ENCODE measurements at places on chromosomes 11 and 22. TPM values are rescaled to one million over a fixed set of nuclear protein-coding genes. Genes with fewer than 3 reads are reported as not detected.

- DNase-seq, result no peak
Measured at GRCh38 chr11:2250041-2250440, 20.3 kb downstream of the ASCL2 start.

DNA sequence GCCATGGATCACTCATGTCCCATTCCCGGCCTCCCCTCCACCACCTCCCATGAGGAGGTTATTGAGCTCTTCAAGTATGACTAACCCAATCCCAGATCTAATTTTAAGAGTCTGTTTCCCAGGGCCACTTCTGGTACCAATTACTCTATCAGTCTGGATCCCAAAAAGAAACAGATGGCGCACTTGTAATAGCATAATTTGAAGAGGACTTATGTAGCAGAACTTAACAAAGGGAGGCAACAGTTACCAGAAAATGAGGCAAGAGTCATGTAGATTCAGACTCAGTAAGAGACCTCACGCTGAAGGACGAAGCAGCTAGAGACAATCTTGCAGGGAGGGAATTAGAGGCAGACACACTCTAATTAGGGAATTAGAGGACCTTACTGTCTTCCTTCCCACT, 46.9 kb downstream of the DDX6 start:
- no peak for DNase-seq

The RBMXL2 gene
- not detected for total RNA-seq

The FOSL1 gene
- total RNA-seq, result 72.1 TPM

- no peak for DNase-seq
Measured at GRCh38 chr22:39183991-39184585, 31.6 kb upstream of the CBX7 start.

GRCh38 chr22:38031491-38031890, 25.7 kb upstream of the PICK1 start:
- no peak for DNase-seq

GRCh38 chr11:61917334-61918109, at the start of gene RAB3IL1:
TSS of gene RAB3IL1 (minus strand) at chr11:61917566. CDS start at chr11:61917367, 199 bp downstream.
- DNase-seq, result peak; percentile 52

The ELMOD1 gene
- 0.03 TPM for total RNA-seq

DNA sequence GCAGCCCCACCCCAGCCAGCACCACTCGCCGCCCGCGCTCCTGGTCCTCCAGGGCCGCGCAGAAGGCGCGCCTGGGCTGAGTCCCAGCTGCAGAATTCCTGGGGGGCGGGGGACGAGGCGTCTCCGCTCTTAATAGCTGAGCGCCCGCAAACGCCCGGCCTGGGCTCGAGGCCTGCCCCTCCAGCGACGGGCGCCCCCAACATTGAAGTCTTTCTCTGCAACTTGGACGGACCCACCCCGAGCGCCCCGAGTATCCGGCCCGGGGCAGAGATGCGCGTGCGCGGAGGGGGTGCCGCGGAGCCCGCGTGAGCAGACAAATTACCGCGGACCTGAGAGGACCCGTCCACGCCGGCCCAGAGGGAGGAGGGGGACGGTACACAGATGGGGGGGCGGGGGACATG, 6.7 kb upstream of the SYT7 start:
- no peak for DNase-seq

DNA sequence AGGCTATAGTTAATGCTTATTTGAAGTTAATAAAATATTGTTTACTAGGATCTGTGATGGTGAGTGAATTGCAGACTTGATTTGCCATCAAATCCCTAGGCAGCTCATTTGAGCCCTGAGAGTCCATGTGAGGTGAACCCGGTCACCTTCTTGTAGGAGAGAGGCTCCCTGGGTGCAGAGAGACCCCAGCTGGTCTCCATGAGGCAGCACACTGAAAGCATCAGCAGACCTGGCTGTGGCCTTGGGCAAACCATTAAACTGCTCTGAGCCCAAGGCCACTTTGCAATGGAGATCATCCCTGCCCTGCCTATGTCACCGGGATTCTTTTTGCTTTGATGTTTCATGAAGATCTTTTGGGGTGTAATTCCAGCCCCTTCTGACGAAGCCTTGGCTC, 125.2 kb downstream of the MICAL2 start:
- DNase-seq, result peak; percentile 16

GRCh38 chr11:67178878-67179277, 59.8 kb downstream of the KDM2A start:
- peak; percentile 71 for DNase-seq

DNA sequence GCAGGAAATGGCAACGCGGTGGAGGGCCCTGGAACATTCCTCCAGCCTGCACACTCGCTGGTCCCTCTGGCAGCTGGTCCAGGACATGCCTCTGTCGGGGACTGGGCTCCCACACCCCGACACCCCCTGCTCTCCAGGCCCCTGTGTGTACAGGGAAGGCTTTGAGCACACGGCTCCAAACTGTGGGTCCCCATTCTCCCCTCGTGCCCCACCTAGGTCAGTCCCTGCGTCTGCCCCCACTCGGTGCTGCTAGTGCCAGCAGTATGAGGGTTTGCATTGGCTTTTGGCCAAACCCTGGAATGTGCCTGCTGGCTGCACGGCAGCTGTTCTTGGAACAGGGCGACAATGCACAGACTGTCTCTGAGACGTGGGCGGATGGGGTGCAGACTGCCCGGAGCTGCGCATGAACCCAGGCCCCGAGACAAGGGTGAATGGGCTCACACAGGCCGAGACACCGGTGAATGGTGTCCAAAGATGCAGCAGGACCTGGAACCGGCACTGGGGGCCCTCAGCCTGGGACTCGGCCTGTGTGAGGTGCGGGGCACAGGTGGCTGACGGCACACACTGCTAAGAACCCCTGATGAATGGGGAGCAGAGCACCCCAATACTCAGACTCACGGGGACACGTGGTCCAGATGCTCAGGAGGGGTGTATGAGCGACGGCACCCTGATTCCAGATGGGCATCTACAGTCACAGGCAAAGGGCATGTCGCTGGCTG, 7.5 kb upstream of the SYT8 start:
- peak; percentile 97 for DNase-seq

- no peak for DNase-seq
Measured at GRCh38 chr22:17167486-17167885, 8.4 kb upstream of the HDHD5 start.

The YAP1 gene
- 38.1 TPM for total RNA-seq

The PKDREJ gene
- total RNA-seq, result not detected

The NDUFS8 gene
- total RNA-seq, result 266 TPM

DNA sequence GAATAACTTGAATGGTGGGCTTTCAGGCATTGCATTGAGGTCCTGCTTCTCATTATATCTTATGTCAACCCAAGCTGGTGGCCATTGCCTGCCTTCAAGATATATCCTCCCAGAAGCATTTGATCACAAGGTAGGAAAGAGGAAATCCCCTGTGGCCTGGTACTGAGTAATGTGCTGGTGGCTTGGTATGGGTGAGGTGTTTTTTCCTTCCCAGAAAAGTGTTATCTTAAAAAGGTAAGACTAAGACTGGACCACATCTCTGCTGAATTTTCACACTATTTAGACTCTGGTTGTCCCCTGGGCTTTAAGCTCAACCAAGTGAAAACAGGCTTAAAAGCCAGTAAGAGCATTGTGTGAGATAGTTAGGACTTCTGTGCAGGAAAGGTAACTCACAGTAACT, 3.7 kb downstream of the INSC start:
- DNase-seq, result no peak

DNA sequence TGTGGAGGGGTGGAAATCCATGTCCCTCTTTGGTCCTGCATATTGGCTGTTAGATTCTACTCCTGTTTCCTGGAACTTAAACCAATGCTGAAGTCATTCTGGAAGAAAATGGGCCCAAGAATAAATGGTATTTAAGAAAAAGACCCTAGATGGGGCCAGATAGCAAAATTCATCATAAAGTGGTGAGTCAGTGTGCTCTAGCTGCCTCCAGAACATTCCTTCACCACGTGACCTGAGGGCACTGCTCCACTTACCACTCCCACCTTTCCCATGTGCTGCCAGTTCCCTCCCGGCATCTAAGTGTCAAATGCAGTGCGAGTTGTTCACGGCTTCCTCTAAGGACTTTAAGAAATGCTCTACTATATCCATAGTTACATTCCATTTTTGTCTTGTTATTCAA, 30.9 kb upstream of the NAP1L4 start:
- DNase-seq, result no peak

GRCh38 chr22:31872209-31872608, 72.1 kb upstream of the YWHAH start:
- DNase-seq, result no peak

GRCh38 chr22:17349172-17349571, 20.1 kb upstream of the CECR2 start:
- DNase-seq, result no peak

GRCh38 chr11:63243533-63243932, at the start of gene SLC22A25:
TSS of gene SLC22A25 (minus strand) at chr11:63243599. CDS start at chr11:63229652, 13,947 bp downstream.
- no peak for DNase-seq

DNA sequence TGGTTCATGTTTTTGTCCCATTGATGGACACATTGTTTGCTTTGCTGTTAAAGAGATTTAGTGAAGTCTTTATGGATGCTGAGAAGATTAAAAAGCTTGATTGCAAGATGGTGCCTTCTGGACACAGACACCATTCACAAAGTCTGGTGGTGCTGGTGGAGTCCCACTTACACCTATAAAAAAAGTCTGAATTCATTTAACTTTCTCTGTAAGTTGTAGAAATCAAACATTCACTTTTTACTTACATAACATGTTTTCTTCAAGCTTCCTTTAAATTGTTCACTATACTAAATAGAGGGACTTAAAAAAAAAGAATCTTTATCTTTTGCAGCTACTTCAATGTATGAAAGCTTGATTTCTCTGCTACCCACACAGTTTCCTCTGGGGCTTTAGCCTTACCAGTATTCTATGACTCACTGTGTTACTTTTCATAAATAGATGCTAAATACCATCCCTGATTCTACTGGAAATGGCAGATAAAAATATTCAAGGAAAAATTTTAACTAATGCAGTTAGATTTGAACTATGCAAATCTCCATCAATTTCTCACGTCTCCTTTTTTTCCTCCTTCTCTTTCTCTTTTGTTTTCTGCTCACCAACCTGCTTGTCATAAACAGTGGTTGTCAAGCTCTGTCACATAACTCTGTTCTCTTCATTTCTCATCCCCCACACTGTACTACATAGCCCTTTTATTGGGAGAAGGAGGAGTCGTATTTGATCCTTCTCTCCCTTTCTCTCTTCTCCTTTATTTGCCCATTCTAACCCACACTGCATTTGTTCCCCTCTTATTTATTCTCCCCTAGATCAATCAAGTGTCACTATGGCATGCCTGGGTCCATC, 89.7 kb downstream of the FAM76B start:
- no peak for DNase-seq

The TPCN2 gene
- total RNA-seq, result 24.1 TPM

- DNase-seq, result no peak
Measured at GRCh38 chr11:79708319-79708932, 267.6 kb upstream of the TENM4 start.

DNA sequence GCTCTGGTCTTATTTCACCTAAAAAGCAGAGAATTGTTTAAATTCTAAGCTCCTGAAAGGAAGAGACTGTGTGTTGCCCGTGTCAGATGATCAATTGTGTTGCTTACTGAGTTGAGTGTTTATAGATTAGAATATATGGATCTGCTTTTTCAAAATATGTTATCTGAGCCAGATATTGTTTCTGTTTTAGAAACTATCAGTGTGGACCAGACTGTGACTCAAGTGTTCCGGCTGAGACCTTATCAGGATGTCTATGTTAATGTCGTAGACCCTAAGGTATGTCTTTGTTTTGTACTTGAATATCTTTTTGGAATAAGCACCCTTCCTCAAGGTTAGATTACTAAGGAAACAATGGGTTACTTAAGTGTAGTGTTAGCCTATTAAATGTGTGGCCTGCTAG, 11.0 kb downstream of the DEPDC5 start:
- DNase-seq, result no peak

GRCh38 chr22:49433717-49434611, 393.7 kb downstream of the BRD1 start:
- DNase-seq, result no peak
